Renal cortical epithelial cell (primary cell): ENCODE measurements at places on chromosomes 12 and 14.

GRCh38 chr12:48957141-48958048 is at the start of gene ARF3:
Gene ARF3 (minus strand): TSS chr12:48957487. CDS start chr12:48941095, 16,392 bp downstream.
- DNase-seq: peak; percentile 81

DNA sequence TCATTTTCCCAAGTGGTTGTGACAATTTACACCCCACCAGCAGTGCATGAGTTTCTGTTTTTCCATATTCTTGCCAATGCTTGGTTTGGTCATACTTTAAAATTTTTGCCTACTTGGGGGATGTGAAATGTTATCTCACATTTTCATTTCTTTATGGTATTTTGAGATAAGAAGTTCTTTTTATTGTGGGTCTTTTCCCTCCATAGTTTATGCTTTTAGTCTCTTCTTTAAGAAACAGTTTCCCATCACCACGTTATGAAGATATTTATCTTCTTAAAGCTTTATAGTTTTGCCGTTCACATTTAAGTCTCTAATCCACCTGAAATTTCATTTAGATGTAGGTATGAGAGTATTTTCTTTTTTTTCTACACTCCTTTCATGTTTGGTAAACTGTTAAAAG is 95.7 kb downstream of the PPM1A start:
- no peak for DNase-seq

GRCh38 chr14:95127531-95127911 is 29.8 kb downstream of the DICER1 start:
- DNase-seq: no peak

- no peak for DNase-seq
These were observed at the start of gene ARHGEF40 for GRCh38 chr14:21070083-21070609. Gene ARHGEF40 (plus strand): TSS chr14:21070304. CDS start chr14:21070397, 93 bp downstream.

- no peak for DNase-seq
These were observed 428.5 kb downstream of the CCDC91 start for GRCh38 chr12:28618772-28619171.

DNA sequence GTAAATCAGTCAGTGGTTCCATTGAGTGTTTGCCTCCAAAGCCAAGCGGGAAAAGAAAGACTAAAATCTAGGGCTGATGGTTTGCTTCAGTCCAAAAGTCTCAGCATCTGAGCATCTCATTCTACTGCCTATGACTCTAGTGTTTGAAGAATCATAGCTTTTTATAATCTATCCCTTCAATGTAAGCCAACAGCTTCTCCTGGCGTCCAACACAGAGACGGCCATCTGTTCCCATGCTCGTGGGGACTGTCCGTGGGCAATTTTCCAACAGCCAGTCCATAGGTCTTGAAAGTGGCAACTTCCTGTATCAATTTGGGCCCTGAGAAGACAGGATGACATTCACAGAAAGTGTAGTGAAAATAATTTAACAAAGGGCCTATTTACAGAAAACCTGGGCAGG is 544.4 kb upstream of the TMEM132C start:
- no peak for DNase-seq

- DNase-seq: no peak
These were observed 71.4 kb downstream of the SPPL3 start for GRCh38 chr12:120832737-120833136.

DNA sequence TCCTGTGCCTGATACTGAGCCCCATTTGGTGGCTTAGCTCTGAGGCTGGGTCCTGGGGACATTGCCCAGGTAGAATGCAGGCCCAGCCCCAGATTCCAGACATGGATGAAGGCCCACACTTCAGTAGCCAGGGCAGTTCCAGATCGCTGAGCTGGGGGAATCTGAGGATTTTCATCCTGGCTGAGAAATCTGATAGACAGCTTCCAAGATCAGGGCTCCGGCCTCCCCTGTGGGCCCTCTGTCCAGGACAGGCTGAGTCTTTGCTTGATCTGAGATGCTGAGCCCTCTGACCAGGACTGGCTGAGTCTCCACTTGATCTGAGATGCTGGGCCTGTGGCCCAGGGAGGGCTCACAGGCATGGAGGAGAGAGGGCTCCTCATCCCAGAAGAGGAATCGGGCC is 3.3 kb upstream of the RASAL1 start:
- peak; percentile 81 for DNase-seq

DNA sequence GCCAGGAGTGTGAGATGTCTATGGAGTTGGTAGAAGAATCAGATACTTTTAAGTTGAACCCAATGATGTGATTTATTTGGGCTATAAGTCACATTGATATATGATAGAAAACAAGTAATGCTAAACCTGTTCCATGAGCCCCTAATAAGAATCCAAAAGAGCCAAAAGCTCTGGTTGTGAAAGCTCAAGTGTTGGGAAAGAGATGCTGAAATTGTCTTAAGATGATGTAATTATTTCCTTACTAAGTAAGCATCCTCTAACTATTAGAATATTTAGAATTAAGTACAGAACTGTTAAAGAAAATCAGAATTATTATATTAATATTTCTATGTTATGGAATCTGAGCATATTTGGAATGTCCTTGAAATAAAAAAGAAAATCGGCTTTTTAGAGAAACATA is 17.6 kb upstream of the SLC2A13 start:
- DNase-seq: no peak

DNA sequence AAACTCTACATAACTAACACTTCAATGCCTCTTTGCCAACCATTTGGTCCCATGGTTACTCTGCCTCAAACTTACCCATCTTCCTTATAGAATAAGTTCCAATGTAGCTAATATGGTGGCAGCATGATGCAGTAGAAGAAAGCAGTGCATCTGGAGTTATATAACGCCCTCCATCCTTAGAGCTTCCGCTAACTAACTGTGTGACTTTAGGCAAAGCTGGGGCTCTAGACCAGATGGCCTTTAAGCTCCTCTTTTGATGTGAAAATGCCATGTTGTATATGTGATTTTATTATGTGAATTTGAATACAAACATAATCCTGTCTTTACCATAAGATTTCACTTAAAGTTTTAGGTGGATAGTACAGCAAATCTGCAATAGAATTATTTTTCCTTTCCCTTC is 6.1 kb downstream of the ABCD2 start:
- no peak for DNase-seq

GRCh38 chr14:104451474-104451873 is 128.1 kb upstream of the C14orf180 start:
- DNase-seq: no peak

DNA sequence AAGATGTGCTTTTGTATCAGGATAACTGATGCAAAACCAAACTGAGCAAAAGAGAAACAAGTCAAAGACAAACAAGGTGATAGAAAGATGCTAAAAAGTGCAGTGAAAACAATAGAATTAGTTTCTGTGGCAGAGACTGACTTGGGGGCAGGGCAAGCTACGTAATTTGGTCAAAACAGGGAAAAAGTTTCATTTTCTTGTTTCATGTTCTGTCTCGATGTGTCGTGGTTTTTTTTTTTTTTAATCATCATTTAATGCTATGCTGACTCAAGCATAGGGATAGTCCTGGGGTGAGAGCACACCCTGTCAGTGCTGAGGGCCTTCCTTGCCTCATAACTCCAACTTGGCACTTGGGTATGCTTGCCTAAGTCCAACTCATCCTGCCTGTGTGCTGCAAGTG is 144.1 kb upstream of the PTPRQ start:
- DNase-seq: no peak

DNA sequence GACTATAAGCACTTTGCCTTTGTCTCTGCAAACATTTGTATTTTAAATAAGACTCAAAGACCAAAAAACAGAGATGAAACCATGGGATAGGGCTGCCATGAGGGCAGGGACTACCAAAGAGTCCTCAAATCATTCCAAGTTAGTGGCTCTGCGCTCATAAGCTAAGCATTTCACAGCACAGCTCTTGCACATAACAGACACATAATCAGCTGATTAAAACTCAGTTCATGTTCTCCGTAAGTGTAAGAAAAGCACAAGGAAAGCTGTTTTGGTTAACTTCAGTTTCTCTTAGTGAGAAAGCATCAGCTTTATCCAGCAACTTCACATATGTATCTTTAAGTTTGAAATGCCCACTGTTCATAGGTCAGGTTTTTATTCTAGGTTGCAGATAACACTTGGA is 54.9 kb downstream of the IRAK3 start:
- DNase-seq: no peak

GRCh38 chr12:121894633-121895032 is 6.0 kb downstream of the PSMD9 start:
- DNase-seq: peak; percentile 43

- no peak for DNase-seq
These were observed 44.4 kb upstream of the CPM start for GRCh38 chr12:68977335-68977734.

- DNase-seq: peak; percentile 45
These were observed 30.4 kb upstream of the PSMA6 start for GRCh38 chr14:35261774-35262173.

- DNase-seq: no peak
These were observed 1004.2 kb upstream of the SEL1L start for GRCh38 chr14:82537831-82538230.

GRCh38 chr12:25585021-25585523 is 32.0 kb upstream of the LMNTD1 start:
- peak; percentile 95 for DNase-seq

- no peak for DNase-seq
These were observed 617 bp upstream of the MGP start for GRCh38 chr12:14886271-14886670.

DNA sequence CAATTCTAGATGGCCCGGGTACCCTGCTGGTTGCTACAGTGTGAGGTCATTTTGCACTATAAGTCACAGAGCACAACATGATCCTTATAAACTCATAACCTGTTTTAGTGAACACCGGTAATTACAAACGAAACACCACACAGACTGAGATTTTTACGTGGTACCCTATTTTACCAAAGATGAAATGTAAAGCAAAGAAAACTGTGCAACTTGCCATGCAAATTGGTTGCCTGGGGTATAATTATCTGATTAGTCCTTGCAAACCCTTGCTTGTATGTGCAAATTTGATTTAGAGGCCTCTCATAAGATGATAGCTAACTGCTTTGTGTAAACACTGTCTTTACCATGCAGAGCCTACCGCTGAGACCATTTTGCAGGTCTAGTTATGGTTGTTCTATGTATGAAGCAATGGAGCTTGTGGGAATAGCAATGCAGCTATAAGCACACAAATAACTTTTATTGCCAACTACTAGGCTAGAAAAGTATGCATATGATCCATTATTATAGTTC is 372.1 kb upstream of the FAR2 start:
- no peak for DNase-seq

DNA sequence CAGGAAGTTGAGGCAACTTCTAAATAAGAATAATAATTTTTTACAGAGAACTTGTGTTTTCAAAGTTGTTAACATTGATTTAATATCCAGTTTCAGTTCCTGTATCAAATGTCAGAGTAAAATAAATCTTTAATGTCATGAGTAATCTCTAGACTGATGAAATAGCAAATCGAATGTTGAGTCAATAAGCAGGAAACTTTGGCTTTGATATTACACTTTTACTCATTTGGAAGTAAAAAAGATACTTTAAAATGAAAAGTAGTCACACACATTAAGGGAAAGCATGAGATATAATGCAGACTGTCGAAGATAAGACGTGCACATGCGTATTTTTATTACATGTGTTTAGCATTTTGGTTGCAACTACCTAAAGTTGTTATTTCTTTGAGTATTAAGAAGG is 78.2 kb upstream of the PTGDR start:
- peak; percentile 5 for DNase-seq

DNA sequence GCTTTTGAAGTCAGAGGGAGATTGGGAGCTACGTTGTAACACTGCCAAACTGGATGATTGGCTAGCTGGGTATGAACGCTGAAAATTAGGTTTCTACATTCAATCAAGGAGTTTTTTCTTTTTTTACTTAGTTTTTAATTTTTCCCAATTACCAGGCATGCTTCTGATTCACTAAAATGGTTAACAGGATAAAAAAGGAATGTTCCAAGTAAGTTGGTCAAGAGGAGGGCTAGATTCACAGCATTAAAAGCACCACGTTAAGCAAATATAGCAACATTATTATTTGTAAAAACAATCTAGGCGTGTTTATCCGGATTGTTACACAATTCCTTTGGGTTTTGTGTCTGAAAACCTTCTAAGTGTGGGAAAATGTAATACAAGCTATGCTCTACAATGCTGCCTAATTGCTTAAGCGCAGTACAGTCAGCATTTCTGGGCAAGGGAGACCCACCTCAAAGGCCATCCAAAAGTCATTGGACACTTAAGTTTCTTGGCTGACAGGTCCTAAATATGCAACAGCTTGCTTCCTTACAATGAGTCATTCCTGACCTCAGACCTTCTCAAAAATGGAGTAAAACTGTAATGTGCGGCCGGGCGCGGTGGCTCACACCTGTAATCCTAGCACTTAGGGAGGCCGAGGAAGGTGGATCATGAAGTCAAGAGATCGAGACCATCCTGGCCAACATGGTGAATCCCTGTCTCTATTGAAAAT is 1.2 kb downstream of the RPLP0 start:
- DNase-seq: peak; percentile 82

DNA sequence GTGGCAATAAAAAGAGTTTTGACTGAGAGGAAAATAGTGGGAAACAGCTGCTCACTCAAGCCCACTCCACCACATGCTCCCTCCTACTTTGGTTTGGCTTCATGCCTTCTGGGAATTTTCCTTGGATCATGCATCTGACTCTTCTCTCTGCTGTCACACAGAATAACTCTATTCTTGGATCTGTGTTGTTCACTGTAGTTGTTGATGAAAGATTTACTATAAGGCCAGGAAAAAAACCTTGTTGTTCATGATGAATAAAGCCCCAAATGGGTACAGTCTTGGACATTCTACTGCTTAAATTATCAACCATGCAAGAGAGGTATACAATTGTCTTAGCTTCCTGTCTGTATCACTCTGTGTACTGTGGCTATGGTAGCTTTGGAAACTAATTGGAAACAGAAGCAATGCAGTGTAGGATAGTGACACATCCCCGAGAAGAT is 70.5 kb downstream of the TMX1 start:
- peak; percentile 66 for DNase-seq

DNA sequence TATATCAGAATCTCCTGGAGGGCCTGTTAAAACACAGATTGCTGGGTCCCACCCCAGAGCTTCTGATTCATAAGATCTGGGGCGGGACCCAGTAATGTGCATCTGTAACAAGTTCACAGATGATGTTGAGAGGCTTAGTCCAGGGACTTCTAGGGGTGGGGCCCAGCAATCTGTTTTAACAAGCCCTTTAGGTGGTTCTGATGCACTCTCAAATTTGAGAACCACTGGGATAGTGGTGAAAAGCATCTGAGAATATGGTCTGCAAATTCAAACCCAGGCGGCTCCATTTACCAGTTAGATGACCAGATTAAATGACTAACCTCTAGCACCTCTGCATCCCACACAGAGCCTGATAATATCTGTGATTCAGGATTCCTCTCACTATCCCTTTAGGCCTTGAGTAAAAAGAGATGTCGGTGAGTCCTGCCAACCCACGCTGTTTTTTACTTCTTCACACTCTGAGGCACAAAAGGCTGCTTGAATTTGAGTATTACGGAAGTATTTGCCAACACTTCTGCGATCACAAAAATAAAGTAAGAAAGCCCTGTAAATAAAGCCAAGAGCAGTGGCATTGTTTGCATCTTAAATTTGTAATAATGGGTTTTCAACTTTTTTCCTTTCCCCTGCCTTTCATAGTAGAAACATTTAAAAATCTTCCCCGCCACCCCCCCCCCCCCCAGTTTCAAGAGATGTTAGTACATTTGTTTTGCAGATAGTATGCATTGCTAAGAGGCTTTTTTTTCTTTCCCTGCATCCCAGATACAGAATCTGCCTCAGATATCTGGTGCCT is 1.8 kb upstream of the FRS2 start:
- DNase-seq: no peak
